ENCODE measurements at places on chromosomes 12 and 14. TPM values are rescaled to one million over a fixed set of nuclear protein-coding genes. Genes with fewer than 3 reads are reported as not detected.

GRCh38 chr12:123502163-123502704 is 31.3 kb downstream of the RILPL1 start:
- DNase-seq = no peak

- DNase-seq = no peak
Observed at GRCh38 chr12:41983856-41984255, 160.8 kb downstream of the GXYLT1 start.

GRCh38 chr12:41441180-41441579 is 253.1 kb downstream of the PDZRN4 start:
- DNase-seq = no peak

GRCh38 chr12:55780685-55781084 is 36.8 kb downstream of the SARNP start:
- no peak for DNase-seq

DNA sequence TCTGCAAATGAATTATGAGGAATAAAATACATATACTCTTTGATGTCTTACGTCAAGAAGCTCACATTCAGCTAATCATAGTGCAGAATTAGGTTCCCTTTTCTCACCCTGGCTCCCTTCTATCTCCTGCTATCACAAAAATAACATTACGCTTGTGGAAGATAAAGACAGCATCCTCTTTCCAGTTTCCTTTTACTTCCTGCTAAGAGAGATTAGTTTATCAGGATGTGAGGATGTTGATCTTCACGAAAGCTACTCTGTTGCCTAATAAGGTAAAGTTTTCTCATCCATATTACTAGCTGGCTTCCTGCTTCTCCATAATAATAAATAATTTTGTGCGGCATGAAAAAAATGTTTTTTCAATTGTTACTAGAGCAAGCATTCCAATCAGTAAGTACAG is 217.7 kb upstream of the DCN start:
- DNase-seq = no peak

- no peak for DNase-seq
Observed at GRCh38 chr12:52608161-52608560, 6.9 kb upstream of the KRT72 start.

DNA sequence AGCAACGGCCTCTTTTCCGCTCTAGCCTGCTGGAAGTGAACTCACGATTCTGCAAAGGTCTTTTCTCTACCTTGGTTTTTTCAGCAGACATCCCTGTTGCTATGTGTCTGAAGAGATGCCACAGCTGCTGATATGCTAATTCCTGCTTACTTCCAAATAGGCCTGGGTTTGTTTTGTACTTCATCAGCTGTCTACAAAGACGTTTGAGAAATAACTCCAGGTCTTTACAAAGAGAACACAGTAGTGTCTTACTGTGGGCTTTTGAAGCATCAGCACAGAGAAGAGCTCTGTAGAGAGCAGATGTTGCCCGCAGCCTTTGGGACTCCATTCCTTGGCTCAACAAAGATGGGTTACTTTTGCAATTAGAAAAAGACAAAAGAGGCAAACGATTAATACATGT is 1366.5 kb downstream of the AACS start:
- no peak for DNase-seq

GRCh38 chr12:130621696-130622298 is 94.3 kb downstream of the RIMBP2 start:
- DNase-seq = no peak

DNA sequence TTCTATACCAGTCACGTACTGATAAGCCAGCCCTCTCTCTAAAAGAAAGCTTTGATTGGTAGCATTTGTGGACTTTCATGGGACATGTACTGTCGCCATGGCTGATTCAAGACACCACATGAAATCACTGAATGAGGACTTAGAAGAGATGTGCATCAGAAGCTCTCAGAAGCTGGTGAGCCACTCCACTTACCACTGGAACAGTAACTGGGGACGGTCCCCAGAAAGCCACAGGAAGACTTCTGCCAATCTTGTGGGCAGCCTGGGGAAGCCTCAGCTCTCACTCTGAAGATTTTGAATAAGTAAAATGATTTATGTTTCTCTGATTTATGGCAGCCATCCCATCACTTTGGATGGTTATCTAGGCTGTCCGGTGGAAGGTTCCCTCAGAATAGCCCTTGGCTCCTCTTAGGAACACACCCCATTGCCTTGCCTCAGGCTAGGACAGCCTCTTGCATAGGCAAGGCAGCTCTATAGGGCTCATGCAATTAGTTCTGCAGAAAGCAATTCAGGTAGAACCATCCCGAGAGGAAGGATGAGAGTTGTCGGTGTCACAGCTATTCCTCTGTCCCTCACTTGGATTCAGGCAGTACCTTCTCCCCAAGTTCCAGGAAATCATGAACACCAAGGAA is 9.8 kb downstream of the DHRS1 start:
- DNase-seq = no peak

DNA sequence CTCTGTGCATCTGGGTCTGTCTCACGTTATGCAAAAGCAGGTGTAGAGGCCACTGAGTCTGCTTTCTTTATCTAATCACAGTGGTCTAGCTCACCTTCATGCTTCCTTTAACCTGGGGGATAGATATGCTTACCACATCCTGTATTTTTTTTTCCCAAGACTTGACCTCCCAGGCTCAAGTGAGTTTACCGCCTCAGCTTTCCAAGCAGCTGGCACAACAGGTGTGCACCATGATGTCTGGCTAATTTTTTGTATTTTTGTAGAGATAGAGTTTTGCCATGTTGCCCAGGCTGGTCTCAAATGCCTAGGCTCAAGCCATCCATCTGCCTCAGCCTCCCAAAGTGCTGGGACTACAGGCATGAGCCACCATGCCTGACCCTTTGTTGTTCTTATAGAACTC is 236.0 kb downstream of the ATP23 start:
- DNase-seq = no peak

DNA sequence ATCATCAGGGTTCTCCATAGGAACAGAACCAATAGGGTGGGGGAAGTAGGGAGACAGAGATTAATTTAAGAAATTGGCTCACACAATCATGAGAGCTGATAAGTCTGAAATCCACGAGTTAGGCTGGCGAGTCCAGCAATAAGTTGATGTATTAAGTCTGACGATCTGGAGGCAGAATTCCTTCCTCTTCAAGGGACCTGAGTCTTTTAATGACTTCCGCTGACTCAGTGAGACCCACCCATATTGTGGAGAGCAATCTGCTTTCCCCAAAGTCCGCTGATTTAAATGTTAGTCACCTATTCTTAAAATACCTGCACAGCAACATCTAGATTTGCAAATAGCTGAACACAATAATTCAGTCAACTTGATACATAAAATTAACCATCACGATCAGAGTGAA is 97.8 kb downstream of the SPTSSA start:
- DNase-seq = no peak

GRCh38 chr14:61152851-61153364 is 128.2 kb downstream of the TMEM30B start:
- no peak for DNase-seq

- DNase-seq = no peak
Observed at GRCh38 chr12:98469109-98469508, 46.3 kb upstream of the TMPO start.

DNA sequence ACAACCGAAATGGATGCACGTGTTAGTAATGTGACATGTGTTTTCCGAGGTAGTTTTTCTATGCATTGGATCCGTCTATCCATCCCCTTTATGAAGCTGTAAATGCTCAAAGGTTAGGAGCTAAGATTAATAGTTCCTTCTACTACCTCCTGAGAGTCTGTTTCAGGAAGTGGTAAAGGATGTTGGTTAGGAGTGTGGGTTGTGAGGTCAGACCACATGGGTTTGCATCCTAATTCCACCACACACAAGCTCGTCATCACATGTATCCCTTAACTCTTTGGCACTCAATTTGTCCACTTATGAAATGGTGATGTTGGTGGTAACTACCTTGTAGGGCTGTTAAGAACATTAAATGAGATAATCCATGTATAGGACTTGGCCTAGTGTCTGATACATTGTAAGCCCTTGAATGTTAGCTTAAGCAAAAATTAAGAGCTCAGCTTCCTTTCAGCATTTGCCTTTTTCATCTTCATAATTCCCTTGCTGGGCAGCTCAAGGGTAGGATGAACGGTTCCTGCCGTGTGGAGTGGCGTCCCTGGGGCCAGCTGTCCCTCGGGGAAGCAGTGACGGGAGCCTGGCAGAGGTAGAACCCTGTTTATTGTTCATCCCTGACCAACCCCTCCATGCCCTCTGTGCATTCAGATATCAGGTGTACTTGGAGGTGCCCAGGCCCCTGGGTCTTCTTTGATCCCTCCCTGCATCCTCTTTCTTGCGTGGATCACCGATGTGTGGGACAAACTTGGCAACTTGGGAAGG is 52.3 kb downstream of the TSPAN9 start:
- no peak for DNase-seq

DNA sequence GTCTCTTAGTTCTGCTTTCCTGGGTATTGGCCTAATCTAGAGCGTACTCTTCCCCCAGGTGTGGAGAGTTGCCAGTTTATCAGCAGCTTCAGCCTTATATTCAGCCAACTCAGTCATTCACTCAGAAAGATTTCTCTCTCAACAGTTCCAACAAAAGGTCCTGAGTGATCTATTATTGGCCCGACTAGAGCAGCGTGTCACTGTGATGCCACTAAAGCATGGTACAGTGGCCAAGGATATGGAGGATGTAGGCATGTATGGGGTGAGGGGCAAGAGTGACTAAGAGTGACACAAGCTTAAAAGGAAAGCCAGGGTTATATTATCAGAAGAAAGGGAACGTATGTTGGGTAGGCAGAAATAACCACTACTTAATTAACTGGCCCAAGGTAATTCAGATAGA is 4.8 kb downstream of the NOPCHAP1 start:
- no peak for DNase-seq

DNA sequence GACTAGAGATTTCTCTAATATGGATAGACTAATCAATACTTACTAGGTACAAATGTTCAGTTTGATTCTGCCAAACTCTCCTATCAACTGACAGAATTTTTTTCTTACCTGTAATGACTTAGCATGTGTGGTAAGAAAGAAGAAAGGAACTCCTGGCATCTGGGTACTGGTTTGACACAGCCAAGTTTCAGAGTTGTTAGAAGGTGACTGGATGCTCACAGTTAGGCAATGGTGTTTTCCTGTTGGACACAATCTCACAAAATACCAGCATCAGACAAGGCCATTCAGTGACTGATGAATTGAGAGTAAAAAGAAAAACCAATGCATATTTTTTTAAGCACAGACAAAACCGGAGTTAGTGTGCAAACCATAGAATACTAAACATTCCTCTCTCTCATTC is 4.2 kb downstream of the MUCL1 start:
- DNase-seq = no peak

- no peak for DNase-seq
Observed at GRCh38 chr12:42145197-42145549, 499 bp upstream of the GXYLT1 start.

- DNase-seq = no peak
Observed at GRCh38 chr12:14239935-14240872, 125.3 kb upstream of the ATF7IP start.

- no peak for DNase-seq
Observed at GRCh38 chr12:65926119-65926908, 102.0 kb downstream of the HMGA2 start.

- no peak for DNase-seq
Observed at GRCh38 chr12:30466093-30466585, 229.5 kb downstream of the IPO8 start.

DNA sequence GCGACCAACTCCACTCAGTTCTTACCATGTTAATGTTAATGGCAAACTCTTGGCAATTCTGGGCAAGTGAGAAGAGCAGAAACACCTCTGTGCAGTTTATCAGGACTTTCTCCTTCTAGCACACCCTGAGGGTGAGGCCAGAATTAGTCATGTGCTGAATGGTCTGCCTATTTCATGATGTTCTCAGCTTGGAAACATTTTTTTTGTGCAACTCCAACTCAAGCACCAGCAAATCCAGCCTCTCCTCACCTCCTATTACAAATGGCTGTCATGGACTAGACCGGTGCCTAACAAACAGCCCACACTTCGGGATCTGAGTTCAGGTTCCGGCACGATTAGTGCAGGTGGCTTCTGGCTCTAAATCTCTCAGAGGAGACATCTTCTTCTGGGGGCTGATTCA is 246.0 kb downstream of the ZFP36L1 start:
- no peak for DNase-seq

DNA sequence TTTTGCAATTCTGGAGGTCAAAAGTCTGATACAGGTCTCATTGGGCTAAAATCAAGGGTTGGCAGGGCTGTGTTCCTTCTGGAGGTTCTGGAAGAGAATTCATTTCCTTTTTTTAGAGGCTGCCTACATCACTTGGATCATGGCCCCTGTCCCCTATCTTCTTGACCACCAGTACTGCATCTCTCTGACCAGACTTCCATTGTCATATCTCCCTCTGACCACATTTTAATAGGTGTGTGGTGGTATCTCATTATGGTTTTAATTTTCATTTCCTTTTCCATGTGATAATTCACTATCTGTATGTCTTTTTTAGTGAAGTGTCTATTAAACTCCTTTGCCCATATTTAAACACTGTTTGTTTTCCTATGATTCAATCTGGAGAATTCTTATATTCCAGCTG is 215.2 kb upstream of the OTX2 start:
- no peak for DNase-seq

- peak; percentile 38 for DNase-seq
Observed at GRCh38 chr14:76396714-76397187, 20.8 kb downstream of the ESRRB start.

DNA sequence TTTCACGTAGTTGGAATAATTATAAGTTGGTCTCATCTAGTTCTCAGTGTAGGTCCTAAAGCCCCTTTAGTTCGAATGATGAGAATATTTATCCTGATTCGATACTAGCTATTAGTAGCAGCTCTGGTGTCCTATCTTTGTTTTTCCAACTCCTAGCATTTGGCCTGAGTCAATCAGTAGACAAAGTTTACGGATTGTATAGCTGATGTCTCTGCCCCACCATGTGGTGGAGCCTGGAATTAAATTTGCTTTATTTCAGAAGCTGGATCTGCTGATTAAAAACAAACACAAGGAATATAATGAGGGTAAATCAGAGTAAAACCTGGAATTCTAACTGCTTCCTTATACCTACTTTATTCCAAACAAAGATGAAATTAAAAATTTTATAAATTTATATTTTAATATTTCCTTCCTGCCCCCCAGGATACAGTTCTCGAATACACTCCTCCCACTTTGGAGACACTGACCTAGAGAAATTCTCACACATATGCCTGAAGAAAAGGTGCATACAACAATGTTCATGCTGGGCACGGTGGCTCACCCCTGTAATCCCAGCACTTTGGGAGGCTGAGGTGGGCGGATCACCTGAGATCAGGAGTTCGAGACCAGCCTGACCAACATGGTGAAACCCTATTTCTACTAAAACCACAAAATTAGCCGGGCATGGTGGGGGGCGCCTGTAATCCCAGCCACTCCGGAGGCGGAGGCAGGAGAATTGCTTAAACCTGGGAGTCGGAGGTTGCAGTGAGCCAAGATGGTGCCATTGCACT is 7.6 kb upstream of the BRMS1L start:
- DNase-seq = no peak

DNA sequence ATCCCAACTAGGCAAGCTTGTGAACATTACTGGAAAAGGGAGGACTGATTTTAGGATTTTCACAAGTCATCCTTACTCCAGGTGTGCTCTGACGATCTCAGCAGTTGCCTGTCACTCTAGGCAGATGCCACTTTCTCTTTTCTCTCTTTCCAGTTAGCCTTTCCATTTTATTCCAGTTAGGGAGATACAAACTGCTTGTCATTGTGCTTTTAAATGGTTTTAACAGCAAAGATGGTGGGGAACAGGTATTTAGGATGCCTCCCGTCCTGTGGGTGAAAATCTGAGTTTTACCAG is 1.2 kb downstream of the PA2G4 start:
- no peak for DNase-seq

The OTUB2 gene
- 5.0 TPM for polyA plus RNA-seq

The SERPINA1 gene
- polyA plus RNA-seq = 65.0 TPM

The KRT85 gene
- not detected for polyA plus RNA-seq

The SARNP gene
- polyA plus RNA-seq = 158 TPM

The SYNDIG1L gene
- 0.18 TPM for polyA plus RNA-seq

The GYS2 gene
- polyA plus RNA-seq = not detected

The KLHDC1 gene
- 4.7 TPM for polyA plus RNA-seq

The SETD3 gene
- polyA plus RNA-seq = 59.1 TPM

The NANOG gene
- polyA plus RNA-seq = 0.11 TPM

All from right renal cortex interstitium (tissue), 3 donors.